ENCODE measurements at places on chromosomes 6 and 20.

GRCh38 chr6:23106951-23107350 is 537.6 kb downstream of the HDGFL1 start:
- no peaks in the 10 kb centered on the region for H3K36me3 ChIP-seq
- no peak overlapping the region for H3K4me3 ChIP-seq
- no peak overlapping the region for H3K27ac ChIP-seq
- no peaks in the 10 kb centered on the region for H3K27me3 ChIP-seq
- DNase-seq, result no peak

DNA sequence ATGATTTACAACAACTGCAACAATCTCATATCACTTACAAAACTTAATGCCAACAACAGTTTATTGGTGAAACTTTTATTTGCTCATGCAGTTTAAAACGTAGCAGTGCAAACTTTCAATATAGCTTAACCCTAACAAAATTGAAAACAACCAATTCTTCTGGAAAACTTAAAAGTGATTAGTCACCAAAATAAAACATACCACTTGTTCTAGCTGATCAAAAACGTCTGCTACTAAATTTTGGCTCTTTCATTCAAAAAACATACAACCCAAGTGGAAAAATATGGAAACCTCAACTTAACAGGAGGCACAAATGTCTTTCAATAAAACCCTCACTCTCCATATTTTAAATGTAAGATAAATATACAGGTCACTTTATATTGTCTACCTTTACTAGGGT is 39.6 kb downstream of the COL12A1 start:
- H3K27ac ChIP-seq, result no peak overlapping the region
- H3K4me1 ChIP-seq, result no peaks in the 10 kb centered on the region
- no peaks in the 10 kb centered on the region for H3K27me3 ChIP-seq
- no peak for DNase-seq

DNA sequence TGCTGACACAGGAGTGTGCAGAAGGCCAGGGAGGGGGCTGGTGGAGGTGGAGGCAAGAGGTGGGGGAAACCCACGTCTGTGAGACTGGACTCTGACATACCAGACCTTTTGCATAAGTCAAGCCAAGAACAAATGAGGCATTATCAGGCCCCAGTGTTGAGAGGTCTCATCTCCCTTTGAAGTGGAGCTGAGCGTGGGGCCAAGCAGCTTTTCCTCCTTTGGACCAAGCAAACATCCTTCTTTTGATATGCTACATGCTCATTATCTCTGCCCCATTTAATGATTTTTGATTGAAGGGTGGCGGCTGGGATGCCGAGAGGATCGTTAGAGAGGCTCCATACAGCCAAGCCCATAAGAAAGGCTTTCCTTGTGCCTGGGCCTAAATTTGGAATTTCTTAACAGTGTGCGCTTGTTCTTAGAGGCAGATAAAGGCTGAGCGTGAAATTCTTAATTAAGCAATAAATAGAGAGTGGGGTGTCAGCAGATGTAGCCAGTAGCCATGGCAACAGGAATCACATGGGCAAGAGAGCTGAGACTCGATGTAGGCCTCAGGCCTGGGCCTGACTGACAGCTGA is 244.5 kb downstream of the PKHD1 start:
- no peaks in the 10 kb centered on the region for H3K36me3 ChIP-seq
- H3K4me3 ChIP-seq, result no peak overlapping the region
- DNase-seq, result no peak

GRCh38 chr20:25066386-25066785 is 8.4 kb upstream of the ACSS1 start:
- H3K4me1 ChIP-seq, result peaks cover 7% of the 10 kb centered on the region
- no peak for DNase-seq
- H3K4me3 ChIP-seq, result no peak overlapping the region
- no peaks in the 10 kb centered on the region for H3K36me3 ChIP-seq
- peaks cover 29% of the 10 kb centered on the region for H3K27me3 ChIP-seq

DNA sequence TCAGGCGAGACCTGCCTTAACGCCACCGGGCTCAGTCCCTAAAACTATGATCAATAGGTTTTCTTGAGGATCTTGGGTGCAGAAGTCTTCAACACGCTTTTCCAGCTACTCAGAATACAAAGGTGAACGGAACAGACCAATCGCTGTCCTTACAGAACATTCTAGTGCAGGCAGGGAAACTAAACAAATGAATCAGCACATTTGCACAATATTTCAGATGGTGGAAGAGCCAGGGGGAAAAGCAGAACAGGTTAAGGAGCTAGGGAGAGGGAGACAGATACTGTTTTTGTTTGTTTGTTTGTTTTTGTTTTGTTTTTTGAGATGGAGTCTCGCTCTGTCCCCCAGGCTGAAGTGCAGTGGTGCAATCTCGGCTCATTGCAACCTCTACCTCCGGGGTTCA is 271.1 kb downstream of the TFAP2C start:
- H3K4me3 ChIP-seq, result no peak overlapping the region
- peaks cover 9% of the 10 kb centered on the region for H3K27me3 ChIP-seq
- H3K27ac ChIP-seq, result no peak overlapping the region
- no peaks in the 10 kb centered on the region for H3K36me3 ChIP-seq

GRCh38 chr20:21396599-21397340 is 556 bp downstream of the NKX2-4 start:
- H3K36me3 ChIP-seq, result no peaks in the 10 kb centered on the region
- no peak overlapping the region for H3K27ac ChIP-seq

DNA sequence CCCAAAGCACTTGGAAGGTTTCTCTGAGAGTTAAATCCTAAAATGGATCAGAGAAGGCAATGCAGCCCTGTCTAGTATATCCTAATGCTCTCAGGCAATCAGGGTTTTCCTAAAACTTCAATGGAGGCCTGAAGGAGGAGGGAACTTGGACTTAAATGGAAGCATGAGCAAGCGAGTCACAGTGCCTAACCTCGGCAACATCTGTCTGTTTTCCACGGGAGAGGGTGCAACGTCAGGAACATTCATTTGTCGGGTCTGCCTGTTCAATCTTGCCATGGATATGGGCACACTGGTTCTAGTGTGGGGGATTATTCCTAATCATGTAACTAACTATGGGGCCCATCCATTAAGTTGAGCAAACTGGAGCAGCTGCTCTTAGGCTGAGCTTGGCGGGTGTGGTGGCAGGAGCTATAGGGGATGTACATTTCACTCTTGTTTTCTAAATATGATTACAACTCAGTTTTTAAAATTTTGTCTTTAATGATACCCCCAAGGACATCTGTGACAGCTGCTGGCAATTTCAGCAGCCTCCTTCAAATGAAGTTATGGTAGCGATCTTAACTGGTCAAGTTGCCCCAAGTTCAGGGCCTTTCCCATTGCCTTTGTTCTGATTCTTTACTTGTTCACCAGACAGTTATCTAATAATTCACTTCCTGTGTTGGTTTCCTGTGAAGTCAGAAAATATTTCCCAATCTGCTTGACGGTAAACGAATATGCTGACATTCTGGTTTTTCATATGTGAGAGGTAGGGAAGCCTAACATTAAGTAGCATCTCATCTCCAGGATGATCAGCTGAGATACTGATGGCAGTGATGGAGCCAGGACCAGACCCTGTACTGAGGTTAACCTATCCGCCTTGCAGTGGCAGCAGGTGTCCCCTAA is 21.6 kb downstream of the DSE start:
- no peak for DNase-seq
- H3K27ac ChIP-seq, result no peak overlapping the region
- H3K4me1 ChIP-seq, result peaks cover 4% of the 10 kb centered on the region
- no peak overlapping the region for H3K4me3 ChIP-seq

DNA sequence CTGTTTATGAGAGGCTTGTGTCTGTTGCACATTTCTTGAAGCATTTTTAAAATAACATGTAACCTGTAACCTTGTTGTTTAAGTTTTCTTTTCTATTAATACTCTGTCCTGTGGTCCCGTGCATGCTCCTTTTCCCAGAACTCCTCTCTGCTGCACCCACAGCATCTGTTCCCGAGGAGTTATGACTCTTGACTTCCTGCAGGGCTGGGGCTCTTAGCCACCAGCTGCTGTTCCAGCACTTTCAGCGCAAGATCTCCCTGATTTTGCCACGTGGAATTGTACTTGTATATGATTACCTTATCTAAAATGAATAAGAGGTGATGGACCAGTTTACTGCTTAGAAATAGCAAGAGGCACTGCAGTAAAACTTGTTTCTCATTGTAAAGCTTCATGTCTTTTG is 150.6 kb downstream of the QKI start:
- H3K27me3 ChIP-seq, result no peaks in the 10 kb centered on the region
- H3K4me1 ChIP-seq, result no peaks in the 10 kb centered on the region
- no peaks in the 10 kb centered on the region for H3K36me3 ChIP-seq
- H3K27ac ChIP-seq, result no peak overlapping the region

- H3K27ac ChIP-seq, result no peak overlapping the region
- no peak for DNase-seq
- no peaks in the 10 kb centered on the region for H3K27me3 ChIP-seq
- H3K36me3 ChIP-seq, result no peaks in the 10 kb centered on the region
- peaks cover 4% of the 10 kb centered on the region for H3K4me1 ChIP-seq
- no peak overlapping the region for H3K4me3 ChIP-seq
These were observed 251.1 kb upstream of the SOX4 start for GRCh38 chr6:21342501-21342900.

DNA sequence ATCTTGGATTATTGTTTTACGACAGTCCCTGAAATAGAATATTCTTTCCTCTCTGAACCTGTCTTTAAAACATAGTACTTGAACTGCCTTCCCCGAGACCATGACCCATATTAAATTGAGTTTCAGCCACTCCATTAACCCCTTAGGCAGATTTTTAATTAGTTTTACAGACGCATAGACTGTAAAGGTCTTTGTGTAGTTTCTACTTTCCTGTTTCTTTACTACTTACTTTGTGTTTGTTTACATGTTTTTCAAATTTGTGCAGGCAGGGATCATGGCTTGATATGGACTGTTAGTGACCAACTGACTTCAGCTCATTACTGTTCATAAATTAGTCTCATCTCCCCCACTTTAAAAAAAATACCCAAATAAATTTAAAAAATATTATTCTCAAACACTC is 53.8 kb downstream of the FYN start:
- no peak for DNase-seq
- no peaks in the 10 kb centered on the region for H3K27me3 ChIP-seq
- no peak overlapping the region for H3K4me3 ChIP-seq
- H3K4me1 ChIP-seq, result peaks cover 10% of the 10 kb centered on the region

DNA sequence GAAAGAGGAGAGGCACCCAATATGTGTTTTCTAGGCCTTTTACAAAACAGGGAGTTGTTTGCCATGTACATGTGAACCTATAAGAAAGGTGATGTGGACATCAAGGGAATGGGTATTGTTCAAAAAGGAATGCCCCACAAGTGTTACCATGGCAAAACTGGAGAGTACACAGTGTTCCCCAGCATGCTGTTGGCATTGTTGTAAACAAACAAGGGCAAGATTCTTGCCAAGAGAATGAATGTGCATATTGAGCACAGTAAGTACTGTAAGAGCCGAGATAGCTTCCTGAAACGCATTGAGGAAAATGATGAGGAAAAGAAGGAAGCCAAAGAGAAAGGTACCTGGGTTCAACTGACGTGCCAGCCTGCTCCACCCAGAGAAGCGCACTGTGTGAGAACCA is 13.1 kb downstream of the QRSL1 start:
- H3K27ac ChIP-seq, result no peak overlapping the region
- no peak for DNase-seq
- no peaks in the 10 kb centered on the region for H3K4me1 ChIP-seq
- H3K27me3 ChIP-seq, result no peaks in the 10 kb centered on the region

GRCh38 chr6:53294095-53294494 is 54.7 kb downstream of the ELOVL5 start:
- no peaks in the 10 kb centered on the region for H3K36me3 ChIP-seq
- no peak overlapping the region for H3K4me3 ChIP-seq
- H3K27me3 ChIP-seq, result no peaks in the 10 kb centered on the region
- DNase-seq, result no peak
- H3K4me1 ChIP-seq, result no peaks in the 10 kb centered on the region

DNA sequence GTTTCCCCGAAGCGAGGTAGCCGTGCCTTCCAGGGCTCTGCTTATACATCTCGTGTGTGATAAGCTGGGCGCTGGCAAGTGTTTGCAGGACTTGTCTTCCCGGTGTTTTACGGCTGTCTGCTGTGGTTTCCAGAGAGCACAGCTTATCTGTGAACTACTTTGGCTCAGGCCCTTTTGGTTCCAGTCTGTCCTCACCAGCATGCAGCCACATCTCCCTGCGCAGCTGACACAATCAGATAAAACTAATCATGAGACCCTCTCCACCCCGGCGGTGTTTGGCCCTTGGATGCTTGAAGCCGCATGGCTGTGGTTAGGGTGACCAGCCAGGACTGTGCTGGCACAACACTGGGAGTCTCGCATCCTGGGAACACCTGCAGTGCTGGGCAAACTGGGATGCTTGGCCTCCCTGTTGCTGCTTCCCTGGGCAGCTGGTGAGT is 241.8 kb upstream of the FOXQ1 start:
- H3K27me3 ChIP-seq, result no peaks in the 10 kb centered on the region
- no peaks in the 10 kb centered on the region for H3K36me3 ChIP-seq
- no peak overlapping the region for H3K4me3 ChIP-seq
- DNase-seq, result peak; percentile 78
- peaks cover 19% of the 10 kb centered on the region for H3K4me1 ChIP-seq

- no peak for DNase-seq
- no peaks in the 10 kb centered on the region for H3K36me3 ChIP-seq
- H3K4me3 ChIP-seq, result no peak overlapping the region
- H3K27me3 ChIP-seq, result no peaks in the 10 kb centered on the region
- H3K4me1 ChIP-seq, result no peaks in the 10 kb centered on the region
- no peak overlapping the region for H3K27ac ChIP-seq
These were observed 8.4 kb upstream of the ZSWIM1 start for GRCh38 chr20:45872626-45873025.

- H3K27me3 ChIP-seq, result no peaks in the 10 kb centered on the region
- H3K36me3 ChIP-seq, result no peaks in the 10 kb centered on the region
- no peak overlapping the region for H3K27ac ChIP-seq
- H3K4me3 ChIP-seq, result no peak overlapping the region
- H3K4me1 ChIP-seq, result peaks cover 14% of the 10 kb centered on the region
These were observed 77.2 kb downstream of the OR2B2 start for GRCh38 chr6:27834879-27835549.

GRCh38 chr6:114833211-114833610 is 490.4 kb upstream of the HS3ST5 start:
- H3K27ac ChIP-seq, result no peak overlapping the region
- H3K27me3 ChIP-seq, result no peaks in the 10 kb centered on the region
- no peak overlapping the region for H3K4me3 ChIP-seq
- H3K4me1 ChIP-seq, result no peaks in the 10 kb centered on the region
- DNase-seq, result no peak

GRCh38 chr6:14877758-14878157 is 368.1 kb upstream of the JARID2 start:
- no peak overlapping the region for H3K27ac ChIP-seq
- no peaks in the 10 kb centered on the region for H3K27me3 ChIP-seq
- H3K4me1 ChIP-seq, result peaks cover 6% of the 10 kb centered on the region
- no peaks in the 10 kb centered on the region for H3K36me3 ChIP-seq

Data from hepatocyte (in vitro differentiated cells).